Brain (organoid and tissue), 16 donors: ENCODE measurements at places on chromosomes 2 and 18.

- no peak for DNase-seq
Observed at GRCh38 chr2:118481299-118481698, 366.1 kb downstream of the EN1 start.

DNA sequence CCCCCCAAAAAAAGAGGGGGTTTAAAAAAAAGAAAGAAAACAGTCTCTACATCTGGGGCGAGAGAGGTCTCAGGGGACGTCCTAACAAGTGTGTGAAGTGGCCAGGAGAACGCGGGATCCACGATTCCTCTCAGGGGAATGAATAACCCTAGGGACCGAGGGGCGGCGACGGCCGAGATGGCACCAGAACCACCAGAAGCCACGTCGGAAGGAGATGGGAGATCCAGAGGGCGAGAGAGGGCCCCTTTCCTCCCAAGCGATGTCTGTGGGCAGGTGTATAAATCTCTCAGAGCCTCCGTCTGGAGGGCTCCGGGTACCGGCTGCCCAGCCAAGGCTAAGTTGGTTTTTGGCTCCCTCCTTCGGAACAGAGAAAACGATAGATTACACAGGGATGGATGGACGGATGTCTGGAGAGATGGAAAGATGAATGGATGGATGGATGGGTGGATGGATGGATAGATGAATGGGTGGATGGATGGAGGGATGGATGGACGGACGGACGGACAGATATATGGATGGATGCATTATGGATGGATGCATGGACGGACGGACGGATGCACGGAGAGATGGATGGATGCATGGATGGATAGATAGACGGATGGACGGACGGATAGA, 1.7 kb downstream of the EPHA4 start:
- peak; percentile 86 for DNase-seq

GRCh38 chr18:32276906-32277305, 87.1 kb downstream of the MEP1B start:
- no peak for DNase-seq

- DNase-seq = no peak
Observed at GRCh38 chr2:172836347-172836821, 100.7 kb downstream of the RAPGEF4 start.

DNA sequence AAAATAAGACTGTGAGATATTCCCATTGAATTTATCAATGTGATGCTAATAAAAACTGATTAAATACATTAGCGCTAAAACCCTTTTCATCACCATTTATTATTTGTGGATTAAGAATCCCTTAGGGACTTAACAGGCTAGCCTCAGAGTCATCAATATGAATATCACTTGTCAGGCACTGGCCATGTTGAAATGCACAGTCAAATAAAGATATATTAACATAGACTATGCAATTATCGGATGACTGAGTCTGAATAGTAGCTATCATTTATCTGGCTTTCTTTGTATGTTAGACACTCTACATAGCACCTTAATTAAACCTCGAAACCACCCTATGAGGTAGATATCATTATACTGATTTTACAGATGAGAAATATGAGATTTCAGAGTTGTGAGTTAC, 213.6 kb downstream of the RDH14 start:
- DNase-seq = no peak

DNA sequence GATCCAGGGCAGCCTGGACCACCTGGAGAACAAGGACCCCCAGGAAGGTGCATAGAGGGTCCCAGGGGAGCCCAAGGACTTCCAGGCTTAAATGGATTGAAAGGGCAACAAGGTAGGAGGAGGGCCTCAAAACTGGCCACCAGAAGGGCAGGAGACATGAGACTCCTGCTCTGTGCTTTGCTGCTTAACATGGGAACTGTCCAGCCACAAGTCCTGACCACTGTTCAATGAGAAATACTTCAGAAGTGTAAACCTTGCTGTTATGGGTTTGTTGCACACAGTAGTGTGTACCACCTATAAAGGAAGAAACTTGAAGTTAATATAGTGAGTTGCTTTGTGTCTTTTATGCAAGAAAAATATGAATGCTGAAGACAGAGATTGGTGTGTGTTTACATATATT, 44.2 kb upstream of the MFF start:
- DNase-seq = no peak

DNA sequence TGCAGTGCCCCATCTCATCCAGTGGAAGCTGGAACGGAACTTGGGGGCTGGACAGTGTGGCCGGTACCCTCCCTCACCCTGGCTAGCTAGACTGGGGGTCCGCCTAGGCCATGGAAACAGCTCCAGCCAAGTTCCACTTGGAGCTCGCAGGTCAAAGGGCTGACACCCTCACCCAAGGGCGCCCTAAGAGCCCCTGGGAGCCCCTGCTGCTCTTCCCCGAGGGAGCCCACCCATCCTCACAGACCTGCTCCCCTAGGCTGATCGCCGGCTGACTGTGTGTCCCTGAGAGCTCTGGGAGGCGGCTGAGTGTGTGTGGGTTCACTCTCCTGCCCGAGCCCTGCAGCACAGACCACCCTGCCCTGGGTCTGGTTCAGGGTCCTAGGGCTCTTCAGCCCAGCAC, 118.2 kb upstream of the OTOS start:
- DNase-seq = no peak

- no peak for DNase-seq
Observed at GRCh38 chr2:11454824-11455223, 11.1 kb downstream of the E2F6 start.

DNA sequence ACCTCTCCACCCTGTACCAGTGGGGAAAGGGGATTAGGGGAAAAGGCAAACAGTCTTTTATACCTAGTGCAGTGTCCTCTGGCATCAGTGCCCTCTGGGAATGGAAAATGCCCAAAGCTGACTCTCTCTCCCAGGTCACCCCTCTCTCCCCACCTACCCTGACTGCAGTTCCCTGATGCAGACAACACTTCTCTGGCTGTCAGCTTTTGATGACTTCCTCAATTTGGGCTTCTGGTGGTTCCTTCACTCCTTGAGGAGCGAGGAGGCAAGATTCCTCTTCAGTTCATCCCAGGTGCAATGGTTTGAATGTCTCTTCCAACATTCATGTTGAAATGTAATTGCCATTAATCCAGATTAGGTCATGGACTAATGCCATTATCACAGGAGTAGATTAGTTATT, 19.7 kb upstream of the PPM1B start:
- DNase-seq = no peak

DNA sequence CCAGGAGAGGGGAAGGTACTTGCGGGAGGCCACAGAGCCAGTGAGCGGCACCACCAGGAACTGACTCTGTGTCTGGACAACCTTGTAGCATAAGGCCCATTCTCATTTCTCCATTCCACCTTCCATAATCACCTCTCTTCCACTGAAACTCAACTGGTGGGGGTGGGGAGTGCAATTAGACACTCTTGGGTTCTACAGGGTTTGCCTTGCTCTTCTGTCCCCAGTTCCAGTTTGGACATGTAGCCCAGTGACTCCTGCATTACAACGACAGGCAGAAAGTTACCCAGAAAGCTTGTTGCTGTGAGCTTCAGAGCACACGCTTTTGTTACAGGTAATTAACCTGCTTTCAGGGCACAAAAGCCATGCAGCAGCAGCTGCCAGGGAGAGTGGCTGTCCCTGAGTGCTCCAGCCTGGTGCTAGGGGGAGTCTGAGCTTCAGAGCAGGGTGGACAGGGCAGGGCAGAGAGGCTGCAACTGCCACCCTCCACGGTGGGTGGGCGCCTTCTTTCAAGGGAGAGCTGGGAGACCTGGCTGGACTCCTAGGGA, 65.2 kb downstream of the COPS8 start:
- DNase-seq = no peak

DNA sequence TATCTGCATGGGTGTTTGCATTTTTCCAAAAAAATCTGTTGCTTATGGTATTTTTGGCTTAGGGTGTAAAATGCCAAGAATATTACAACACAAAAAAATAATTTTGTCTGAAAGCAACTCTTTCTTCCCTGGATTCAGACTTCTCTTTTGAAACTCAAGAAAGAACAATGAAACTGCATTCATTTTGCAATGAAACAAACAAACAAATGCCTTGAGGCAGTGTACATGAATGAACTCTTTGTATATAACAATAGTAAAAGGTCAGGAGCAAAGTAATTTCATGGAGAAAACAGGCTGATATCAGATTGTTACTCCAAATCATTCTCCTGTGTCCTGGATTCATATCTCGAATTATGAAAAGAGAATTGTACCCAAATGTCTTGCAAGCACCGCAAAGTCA, 301.6 kb upstream of the CDH20 start:
- no peak for DNase-seq

DNA sequence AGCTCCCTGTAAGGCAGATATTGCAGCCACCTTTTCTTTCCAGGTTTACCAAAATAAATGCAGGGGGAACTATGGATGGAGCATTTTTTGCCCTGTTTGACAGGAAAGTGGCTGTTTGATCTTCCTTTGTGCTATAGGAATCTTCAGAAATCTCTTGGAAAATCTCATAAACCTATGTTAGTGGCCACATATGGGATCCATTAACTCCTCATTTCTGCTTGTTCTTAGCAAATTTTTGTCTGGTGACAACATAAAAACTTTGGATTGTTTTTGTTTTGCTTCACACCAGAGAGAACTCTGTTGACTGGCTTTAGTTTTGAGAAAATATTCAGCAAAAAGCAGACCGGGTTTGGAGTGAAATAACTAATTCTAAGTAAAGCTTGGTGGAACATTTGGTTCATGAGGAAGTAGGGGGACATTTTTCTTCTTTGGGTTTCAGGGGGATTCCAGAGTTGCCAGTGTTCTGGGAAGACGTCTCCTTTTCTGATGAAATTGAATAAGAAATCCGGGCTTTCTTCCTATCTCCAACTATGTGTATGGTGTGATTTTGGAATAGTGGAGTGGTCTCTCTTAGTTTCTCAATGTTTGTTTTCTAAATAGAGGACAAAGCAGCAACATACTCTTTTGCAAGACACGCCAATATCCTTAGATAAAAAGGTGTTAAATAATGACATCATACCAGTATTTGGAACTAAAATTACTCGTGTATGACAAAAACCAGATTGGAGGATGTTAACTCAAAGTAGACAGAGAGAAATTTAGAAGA, 174.4 kb downstream of the ICOS start:
- DNase-seq = no peak

DNA sequence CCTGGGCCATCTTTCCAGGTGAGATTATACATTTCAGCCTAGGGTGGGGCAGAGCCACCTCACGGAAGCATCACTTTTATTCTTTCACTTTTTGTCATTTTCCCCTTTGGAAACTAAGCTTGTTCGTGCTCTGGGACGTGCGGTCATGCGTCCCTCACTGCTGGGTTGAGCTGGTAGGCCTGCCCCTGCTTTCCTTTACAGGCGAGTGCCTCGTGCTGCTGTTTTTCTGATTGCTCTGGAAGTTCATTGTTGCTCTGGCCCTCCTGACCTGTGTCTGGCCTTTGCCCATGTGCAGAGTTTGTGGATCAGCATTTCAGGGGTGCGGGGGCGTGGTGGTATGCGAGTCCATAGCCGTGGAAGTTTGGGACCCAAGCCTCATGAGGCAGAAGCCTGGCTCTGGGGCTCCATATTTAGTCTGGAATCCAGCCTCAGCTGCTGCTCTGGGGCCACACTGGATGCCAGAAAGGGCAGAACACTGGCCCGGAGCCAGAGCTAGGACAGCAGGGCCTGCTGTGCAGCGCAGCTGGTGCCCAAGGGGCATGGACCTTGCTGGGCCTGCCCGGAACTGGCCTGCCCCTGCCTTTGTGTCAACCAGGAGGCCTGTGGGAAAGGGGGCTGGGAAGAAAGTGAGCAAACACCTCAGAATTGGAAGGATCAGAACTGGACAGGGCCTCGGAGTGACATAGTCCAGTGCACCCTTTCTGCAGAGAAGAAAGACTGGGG, 51.1 kb downstream of the CTIF start:
- no peak for DNase-seq

- DNase-seq = no peak
Observed at GRCh38 chr18:36185157-36185556, 2.1 kb upstream of the MOCOS start.

DNA sequence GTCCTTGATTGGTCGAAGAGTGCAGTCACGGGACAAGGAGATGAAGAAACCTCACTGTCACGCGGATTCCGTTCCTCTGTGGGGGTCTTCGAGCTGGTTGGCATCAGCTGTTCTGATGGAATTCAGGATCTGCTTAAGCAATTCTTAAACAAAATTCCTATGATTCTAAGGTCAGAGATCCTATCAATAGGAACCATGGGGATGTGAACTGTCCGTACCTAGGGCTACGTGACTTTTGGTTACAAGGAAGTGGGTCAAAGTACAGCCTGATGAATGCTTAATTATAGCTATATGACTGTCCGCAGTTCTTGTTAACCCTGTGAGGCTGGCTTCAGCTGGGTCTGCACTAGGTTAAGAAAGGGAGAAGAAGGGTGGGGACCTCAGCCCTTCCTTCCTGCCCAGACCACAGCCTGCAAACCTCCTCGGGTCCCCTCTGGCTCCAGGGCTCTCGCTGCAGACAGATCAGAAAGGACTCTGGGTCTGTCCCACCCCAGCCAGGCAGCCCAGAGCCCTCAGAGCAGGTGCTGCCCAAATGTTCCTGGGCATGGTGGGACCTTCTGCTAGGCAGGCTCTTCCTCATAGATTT, 44.2 kb upstream of the TAF1B start:
- DNase-seq = no peak

DNA sequence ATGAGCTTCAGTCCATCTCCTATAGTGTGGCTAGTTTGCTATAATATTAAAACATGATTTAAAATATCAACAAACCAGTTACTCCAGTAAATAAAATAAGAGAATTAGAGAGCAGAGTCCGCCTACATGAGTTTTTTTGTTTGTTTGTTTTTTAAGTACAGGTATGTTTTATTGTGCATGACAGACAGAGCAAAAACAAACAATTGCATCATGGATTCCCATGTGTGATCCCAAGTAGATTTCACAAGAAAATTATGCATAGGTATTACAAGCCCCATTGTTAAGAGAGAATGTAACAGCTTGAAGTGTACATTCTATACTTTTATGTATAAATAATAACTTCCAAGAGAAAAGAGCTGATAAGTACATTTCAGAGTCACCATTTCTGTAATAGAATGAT, 21.0 kb downstream of the SULT1C3 start:
- no peak for DNase-seq

- DNase-seq = no peak
Observed at GRCh38 chr18:11005528-11005927, 143.8 kb downstream of the PIEZO2 start.

GRCh38 chr18:37395631-37396030, 170.0 kb downstream of the CELF4 start:
- DNase-seq = no peak

DNA sequence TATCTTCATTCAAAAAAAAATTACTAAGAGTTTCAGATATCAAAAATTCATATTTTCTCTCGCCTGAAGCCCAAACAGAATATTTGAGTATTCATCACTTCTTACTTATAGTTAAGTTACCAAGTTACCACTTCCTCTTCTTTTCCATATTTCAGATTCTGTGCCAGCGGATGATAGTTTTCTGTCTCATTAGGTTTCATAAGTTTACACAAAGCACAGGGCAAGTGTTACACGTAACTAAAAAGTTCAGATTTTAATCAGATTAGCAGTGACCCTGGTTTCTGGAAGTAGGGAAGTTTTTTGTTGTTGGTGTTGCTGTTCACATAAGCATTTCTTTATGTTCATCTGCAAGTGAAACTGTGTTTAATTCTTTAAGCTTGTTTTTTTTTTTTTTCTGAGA, 10.2 kb downstream of the AFTPH start:
- no peak for DNase-seq

- no peak for DNase-seq
Observed at GRCh38 chr18:24460388-24460787, at the start of gene HRH4. TSS of gene HRH4 (plus strand) at chr18:24460637. CDS start at chr18:24460729, 92 bp downstream.
